CD4-positive, alpha-beta T cell (primary cell): ENCODE measurements at places on chromosomes 6 and 20.

DNA sequence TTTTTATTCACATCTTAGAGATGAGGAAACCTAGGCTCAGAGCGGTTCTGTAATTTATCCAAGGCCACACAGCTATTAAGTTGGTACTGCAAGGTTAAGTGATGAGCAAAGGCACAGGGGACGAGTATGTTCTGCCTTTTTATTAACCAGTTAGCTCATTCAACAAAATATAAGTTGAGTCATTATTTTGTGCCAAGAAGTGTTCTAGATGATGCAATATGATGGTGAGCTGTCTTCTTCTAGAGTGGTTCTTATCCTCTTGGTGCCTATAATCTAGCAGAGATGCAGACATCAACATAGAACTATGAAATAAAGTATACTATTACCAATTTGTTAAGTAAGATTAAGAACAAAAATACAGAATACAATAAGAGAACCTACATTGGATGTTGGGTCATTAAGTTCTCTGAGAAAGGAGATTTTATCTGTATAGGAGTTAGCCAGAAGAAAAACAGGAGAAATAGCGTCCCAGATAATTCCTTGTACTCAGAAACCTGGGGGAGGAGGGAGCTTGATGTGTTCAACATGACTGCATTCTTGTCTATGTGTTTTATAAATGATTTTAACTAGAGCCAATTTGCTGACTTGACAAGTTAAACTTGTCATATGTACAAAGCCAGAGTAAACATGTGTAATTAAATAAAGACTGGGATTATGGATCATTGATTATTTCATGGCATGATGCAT lies 122.3 kb downstream of the TBXT start:
- no peak for DNase-seq

GRCh38 chr6:105120570-105120969 lies 59.2 kb downstream of the POPDC3 start:
- DNase-seq = no peak

DNA sequence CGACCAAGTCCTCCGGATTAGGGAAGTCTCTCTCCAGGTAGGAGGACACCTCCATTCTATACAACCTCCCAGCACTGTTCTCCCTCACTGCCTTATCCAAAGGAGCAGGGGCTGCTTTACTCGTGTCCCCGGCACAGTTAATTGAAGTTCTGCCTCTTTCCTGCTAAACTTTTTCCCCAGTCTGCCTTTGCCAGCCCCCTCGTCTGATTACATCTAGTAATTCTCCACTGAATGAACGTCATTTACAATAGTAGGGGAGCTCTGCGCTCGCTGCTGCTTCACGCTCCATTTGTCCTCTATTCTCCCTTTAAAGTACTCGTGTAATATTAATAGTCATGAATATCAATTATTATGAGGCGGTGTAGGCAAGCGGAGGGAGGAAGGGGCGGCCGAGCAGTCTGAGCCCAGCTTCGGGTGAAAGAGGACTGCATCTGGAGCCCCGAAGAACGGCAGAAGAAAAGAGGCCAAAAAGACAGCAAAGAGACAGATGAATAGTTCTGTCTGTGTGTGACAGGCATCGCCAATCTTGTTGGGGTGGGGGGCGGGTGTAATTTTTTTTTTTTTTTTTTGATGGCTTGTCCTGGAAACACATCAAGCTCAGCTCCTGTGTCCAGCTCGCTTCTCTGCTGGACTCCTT lies 2.9 kb downstream of the TFAP2B start:
- DNase-seq = no peak

GRCh38 chr6:47160702-47161101 lies 118.6 kb upstream of the ADGRF1 start:
- no peak for DNase-seq

DNA sequence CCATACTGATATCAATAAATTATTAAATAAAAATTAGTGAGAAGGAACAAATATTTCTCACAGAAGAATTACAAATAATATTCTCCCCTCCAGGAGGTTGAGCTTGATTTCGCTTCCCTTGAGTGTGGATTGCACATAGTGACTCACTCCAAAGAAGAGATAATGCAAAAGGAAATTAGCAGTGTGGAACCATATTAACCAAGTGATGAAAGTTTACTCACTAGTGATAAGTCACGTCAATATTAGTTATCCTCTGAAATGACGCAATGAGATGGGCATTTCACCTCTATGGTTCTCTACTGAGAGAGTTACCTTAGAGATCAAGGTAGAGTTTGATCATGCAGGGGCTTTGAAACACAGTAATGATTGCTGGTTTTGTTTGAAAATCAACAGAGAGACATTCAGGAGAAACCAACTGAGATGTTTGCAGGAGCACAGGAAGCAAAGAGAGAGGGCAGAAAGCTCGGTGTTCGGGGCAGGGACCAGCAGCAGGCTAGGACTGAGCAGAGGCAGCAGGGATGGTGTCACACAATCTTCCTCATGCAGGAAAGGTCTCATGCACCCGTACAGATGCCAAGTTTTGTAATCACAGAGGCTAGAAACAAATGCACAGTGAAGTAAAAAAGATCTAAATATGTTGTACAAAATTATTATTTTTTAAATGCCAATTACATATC lies 634.5 kb downstream of the QKI start:
- no peak for DNase-seq

DNA sequence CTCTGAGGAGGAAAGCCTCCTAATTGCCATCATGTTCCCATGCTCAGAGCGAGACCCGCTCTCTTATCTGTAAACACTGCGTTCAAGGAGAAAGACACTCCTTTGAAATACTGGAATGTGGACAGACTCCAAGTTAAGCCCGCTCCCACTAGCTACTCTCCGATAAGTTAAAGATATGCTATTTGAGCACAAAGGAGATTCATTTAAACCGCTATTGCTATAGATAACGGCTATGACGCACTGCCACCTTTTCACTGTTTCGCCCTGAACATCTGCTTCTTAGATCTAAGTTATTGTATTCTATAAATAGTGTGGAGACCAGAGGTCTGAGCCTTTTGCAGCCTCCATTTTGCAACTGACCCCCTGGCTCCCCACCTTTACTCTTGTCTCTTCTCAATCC lies 82.3 kb downstream of the GPX5 start:
- no peak for DNase-seq

- DNase-seq = no peak
These were observed 99.2 kb downstream of the QKI start for GRCh38 chr6:163513570-163514166.

DNA sequence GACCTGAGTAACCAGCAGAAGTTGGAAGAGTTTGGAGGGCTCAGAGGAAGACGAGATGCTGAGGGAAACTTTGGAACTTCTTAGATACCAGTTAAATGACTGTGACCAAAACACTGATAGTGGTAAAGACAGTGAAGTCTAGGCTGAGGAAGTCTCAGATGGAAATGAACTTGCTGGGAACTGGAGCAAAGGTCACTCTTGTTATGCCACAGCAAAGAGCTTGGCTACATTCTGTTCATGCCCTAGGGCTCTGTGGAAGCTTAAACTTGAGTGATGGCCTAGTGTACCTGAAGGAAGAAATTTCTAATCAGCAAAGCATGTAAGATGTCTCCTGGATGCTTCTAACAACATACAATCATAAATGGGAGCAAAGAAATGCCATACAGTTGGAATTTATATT lies 24.7 kb downstream of the WDR27 start:
- DNase-seq = no peak

- DNase-seq = no peak
These were observed 605 bp downstream of the COX4I2 start for GRCh38 chr20:31638317-31638716.

DNA sequence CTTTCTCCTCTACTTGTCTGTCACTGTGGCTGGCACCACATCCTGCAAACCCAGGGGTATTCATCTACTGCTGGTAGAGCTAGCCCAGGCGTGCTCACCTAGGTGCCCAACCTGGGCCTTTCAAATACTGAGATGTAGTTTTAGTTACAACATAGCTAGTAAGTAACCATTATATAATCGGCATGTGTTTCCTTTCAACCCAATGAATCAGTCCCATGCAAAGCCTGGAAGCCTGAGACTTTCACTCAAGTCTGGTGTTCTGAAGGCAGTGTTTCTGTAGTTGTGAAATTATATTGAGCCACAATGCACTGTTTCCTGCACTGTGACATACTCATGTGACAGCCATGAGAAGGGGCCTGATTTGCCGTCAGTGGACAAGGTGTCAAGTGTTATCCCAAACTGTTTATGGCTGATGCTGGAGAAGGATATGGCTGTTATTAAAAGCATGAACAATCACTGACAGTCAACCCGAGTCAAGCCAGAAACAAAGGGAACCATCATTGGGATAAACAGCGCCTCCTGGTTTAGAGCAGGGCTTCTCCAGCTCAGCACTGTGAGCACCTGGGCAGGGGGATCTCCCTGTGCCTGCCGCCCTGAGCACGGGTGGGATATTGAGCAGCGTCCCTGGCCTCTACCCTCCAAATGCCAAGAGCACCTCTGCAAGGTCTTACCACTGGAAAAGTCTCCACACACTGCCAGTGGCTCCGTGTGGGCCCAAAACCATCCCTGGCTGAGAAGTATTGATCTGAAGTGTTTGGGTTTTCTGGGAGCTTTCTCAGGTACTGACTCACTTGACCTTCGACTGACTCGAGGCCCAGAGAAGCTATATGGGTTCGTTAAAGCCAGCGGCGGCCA lies 1.6 kb downstream of the PSMA7 start:
- no peak for DNase-seq

DNA sequence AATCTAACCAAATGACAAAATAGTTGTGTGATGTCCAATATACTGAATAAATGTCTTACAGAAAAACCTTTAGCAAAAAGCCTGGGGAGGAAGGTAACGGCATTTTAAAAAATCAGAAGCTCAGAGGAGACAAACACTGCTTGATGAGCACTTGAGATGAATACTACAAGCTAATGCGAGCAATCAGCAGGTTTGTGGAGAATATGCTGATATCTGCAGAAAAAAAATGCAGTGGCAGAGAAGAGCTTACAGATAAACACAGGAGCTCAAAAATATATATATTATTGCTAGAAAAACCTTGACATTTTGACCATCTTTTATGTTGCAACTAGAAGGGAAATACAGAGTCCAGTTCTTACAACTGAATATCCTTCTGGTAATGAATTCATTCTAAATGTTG lies 972.7 kb downstream of the KIF16B start:
- no peak for DNase-seq

DNA sequence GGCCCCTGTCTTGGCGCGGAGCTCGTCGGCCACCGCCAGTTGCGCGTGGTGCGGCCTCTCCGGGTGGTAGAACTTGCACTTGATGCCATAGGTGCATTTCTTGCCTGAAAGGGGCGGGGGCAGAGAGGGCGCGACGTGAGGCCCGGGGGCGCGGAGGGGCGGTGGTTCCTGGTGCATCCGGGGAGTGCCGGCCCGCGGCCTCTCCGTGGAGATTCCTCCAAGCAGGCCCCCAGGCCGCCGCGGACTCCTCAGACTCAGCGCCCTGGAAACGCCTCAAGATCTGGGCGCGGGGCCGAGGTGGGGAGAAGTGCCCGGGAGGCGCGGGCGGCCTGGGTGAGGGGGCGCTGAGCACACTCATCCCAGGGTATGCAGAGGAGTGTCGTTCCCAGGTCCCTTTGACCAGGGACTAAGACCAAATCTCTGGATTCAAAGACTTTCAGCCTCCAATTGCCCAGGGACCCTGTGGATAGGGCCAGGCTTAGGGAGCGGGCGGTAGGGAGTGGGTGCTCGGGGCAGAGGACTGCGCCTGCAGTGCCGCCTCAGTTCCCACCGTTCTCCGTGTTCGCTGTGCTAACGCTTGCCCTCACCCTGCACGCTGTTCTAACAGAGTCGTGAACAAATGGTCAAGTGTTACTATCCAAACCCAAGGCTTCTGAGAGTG lies 33.3 kb downstream of the ZC3H12D start:
- DNase-seq = no peak

DNA sequence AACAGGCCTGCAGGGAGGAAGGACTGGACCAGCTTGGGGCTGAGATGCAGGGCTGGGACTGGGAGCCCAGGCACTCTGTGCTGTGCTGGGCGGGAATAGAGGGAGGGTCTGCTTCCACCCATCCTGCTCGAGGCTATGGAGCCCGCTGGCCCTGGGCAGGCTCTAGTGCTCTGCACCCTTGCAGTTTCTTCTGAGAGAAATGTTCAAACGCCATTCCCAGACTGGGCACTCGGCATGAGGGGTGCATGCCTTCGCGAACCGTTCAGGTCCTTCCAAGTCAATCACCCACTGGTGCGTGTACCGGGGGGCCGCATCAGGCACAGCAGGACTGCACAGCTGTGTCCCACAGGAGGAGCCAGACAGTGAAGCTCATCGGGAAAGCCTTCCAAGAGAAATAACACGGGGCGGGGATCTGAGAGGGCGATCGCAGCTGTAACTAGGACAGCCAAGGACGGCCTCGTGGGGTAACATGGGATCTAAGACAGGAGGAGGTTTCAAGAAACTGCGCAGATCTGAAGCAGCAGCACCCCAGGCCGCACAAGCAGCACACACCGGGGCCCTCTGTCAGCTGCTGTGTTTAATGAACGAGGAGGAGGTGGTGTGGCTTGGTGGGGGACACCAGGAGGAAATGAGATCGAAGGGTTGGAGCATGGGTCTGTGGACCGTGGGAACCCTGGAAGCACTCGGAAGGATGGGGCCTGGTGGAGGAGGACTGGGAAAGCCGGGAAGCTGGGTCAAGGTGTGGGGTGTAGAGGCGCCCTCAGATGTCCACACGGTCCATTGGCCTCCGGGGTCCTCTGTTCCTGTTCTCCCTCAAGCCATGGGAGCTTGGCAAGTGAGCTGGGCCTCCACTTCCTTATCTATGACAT lies 26.1 kb upstream of the PYGB start:
- no peak for DNase-seq

- no peak for DNase-seq
These were observed 143.4 kb downstream of the TBXT start for GRCh38 chr6:166024252-166024651.

GRCh38 chr6:139593081-139593480 lies 218.6 kb upstream of the CITED2 start:
- DNase-seq = no peak

- DNase-seq = no peak
These were observed at the start of gene SIRPG for GRCh38 chr20:1657556-1658334. SIRPG (minus strand) TSS chr20:1657779; CDS start chr20:1657714, 65 bp downstream.

DNA sequence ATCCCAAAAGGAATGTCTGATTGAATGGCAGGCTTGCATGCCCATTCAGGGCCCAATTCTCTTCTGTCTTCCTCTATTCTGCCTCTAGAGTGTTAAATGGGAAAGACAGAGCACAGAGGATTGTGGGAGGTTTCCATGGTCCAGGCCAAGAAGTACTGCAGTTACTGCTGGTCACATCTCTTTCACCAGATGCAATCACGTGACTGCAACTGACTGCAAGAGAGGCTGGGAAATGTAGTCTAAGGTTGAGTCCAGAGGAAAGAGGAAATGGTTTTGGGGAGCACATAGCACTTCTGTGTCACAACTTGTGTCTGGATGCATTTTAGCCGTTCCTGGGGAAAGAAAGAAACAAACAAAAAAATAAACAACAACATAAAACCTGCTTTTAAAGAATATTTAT lies 336.4 kb upstream of the BTBD3 start:
- no peak for DNase-seq
